Activated CD4-positive, alpha-beta T cell treated with anti-CD3 and anti-CD28 coated beads, Interleukin-2, amount 50 U/mL, for 1 hour (primary cell): ENCODE measurements at places on chromosomes 7 and 10.

GRCh38 chr10:97199152-97199551 lies 13.4 kb upstream of the SLIT1 start:
- DNase-seq = no peak

DNA sequence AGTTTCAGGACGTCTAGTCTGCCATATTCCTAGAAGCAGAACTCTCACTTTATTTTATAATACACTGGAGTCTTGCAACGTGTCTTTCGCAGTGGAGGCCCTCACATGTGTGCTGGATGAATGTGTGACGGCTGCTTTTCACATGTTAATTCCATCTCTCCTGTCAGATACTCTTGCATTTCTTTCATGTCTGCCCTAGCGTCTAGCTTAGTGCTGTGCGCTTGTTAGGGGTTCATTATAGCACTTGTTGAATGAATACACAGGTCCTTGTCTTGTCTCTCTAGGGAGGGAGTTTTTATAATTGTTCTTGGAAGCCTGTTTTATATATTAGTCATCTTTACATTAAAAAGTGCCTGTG lies 94.4 kb downstream of the MAP3K8 start:
- DNase-seq = no peak

- no peak for DNase-seq
These were observed 34.0 kb downstream of the KIFBP start for GRCh38 chr10:69022611-69023010.

DNA sequence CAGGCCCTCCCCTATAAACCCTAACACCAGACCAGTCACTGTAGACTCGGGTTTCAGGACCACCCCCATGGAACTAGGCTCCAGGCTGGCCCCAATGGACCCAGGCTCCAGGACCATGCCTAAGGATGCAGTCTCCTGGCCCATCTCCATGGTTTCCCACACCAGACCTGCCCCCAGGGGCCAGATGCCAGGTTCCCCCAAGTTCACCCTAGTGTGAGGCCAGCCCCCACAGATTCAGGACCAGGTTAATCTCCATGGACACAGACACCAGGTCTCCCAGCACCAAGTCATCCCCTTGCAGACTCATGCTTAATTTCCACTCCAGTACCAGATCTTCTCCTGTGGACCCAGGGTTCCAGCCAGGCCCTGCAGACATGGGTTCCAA lies 103.8 kb upstream of the LANCL2 start:
- no peak for DNase-seq

- DNase-seq = no peak
These were observed 63.2 kb downstream of the MACC1 start for GRCh38 chr7:20153999-20154398.
